Right renal cortex interstitium (tissue), 3 donors: ENCODE measurements at places on chromosomes 1 and 21. TPM values are rescaled to one million over a fixed set of nuclear protein-coding genes. Genes with fewer than 3 reads are reported as not detected.

DNA sequence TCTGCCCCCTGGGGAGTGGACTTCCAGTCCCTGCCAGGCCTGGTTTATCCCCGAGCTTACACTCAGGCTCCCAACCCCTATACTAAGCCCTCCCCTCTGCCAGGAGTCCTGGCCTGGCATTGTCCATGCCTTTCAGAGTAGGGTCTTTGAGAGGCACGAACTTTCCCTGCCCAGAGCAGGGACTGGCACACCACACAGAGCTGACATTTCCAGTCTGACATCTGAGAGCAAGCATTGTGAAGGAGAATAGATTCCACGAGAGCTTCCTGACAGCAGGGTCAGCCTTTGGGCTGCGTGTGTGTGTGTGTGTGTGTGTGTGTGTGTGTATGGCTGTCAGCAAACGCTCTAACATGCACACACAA is 59.5 kb upstream of the LAPTM5 start:
- no peak for DNase-seq

DNA sequence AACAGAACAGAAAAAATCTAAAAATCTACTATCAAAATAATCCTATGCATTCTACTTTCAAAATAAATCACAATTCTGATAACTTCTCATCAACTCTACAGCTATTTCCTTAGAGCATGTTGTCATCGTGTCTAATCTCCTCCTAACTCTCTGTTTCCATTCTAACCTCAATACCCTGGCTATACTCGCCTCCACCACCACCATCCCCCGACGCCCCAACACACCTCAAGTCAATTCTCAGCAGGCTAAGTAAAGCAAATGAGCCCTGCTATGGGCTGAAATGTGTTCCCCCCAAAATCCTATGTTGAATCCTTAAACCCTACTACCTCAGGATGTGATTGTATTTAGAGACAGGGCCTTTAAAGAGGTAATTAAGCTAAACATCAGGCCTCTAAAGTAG is 34.6 kb downstream of the NRDC start:
- no peak for DNase-seq

GRCh38 chr1:202143768-202144401 is 652 bp downstream of the ARL8A start:
- no peak for DNase-seq

DNA sequence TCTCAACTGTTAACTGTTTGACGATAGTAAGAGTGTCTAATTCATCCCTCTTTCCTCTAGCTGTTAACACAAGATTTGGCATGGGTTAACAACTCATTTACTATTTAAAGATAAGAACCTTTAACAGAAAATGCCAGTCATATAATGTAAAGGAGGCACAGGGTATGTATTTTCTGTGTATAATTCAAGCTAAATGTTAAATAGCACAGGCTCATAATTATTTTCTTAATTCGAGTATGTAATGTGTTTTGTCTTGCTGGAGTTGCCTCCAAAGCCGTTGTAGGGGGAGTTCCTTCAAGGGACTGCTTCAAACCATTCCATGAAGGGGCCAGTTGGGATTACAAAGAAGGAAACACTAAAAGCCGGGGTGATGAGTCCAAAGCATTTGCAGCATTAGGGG is 111.5 kb downstream of the NCAM2 start:
- no peak for DNase-seq

DNA sequence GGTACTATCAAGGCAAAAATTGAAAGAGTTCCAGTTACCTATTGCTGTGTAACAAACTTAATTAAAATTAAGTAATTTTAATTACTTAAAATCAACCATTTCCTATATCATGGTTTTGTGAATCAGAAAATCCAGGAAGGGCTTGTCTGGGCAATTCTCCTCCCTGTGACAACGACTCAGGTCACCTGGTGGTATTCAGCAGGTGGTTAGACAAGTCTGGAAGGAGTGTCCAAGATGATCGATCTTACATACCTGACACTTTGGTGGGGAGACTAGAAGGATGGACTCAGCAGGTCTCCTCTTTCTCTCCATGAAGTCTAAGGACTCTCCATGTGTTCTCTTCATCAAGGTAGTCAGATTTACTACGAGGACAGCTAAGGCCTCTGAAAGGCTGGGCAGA is 22.9 kb downstream of the SERPINC1 start:
- DNase-seq = no peak

- DNase-seq = no peak
These were observed 92.7 kb downstream of the SUSD4 start for GRCh38 chr1:223271085-223271781.

- DNase-seq = no peak
These were observed 13.5 kb upstream of the NEXN start for GRCh38 chr1:77874804-77875445.

DNA sequence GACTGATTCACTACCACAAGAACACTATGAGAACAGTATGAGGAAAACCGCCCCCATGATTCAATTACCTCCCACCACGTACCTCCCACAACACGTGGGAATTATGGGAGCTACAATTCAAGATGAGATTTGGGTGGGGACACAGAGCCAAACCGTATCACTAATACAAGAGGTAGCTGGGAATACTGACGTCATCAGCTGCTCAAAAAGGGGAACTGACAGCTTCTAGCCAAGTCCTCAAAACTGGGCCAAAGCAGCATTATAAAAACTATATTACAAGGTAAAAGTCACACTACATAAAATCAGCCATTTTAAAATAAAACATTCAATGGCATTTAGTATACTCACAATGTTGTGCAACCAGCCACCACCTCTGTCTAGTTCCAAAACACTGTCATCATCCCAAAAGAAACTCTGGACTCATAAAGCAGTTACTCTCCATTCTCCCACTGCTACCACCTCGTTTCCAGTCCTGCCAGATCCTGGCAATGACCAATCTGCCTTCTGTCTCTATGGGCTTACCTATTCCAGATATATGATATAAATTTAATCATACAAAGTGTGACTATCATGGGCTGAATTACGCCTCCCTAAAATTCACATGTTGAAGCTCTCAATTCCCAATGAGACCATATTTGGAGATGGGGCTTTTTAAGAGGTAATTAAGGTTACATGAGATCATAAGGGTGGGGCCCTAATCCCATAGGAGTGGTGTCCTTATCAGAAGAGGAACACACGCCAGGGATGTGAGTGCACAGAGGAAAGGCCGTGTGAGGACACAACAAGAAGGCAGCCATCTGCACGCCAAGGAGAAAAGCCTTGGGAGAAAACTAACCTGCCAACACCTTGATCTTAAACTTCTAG is 192.1 kb downstream of the SETD4 start:
- DNase-seq = no peak

GRCh38 chr1:183206538-183207122 is 20.6 kb downstream of the LAMC2 start:
- no peak for DNase-seq

Gene GBP3
- polyA plus RNA-seq = 31.6 TPM

Gene LCE1A
- not detected for polyA plus RNA-seq

Gene IFNGR2
- polyA plus RNA-seq = 86.0 TPM

Gene DDX59
- polyA plus RNA-seq = 28.8 TPM

Gene KRTAP12-2
- polyA plus RNA-seq = not detected
